ENCODE measurements at places on chromosomes 13 and 19.

GRCh38 chr13:94703721-94704314, 8.5 kb downstream of the SOX21 start:
- DNase-seq: no peak

GRCh38 chr19:42018503-42019193, 24.6 kb upstream of the ATP1A3 start:
- no peak for DNase-seq

DNA sequence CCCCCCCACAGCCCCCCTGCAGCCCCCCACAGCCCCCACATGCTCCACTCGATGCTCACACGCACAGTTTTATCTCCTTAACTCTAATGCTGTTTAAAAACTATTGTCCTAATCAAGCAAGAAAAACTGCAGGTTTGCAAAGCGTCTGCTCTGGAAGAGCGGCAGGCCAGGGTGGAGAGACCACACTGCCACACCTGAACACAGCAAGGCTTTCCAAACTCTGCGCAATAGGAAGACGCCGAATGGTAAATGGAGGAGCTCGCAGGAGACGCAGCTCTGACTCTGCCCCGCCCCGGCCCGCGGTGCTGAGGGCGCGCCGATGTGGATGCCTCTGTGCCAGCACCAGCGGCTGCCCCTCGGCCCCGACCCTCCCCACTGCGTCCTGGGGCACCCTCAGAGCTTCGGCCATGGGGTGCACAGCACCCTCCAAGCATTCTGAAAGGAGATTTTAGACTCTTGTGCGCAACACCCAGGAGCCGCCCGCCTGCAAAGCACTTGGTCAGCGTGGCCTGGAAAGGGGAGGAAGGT, 32.4 kb downstream of the RASA3 start:
- DNase-seq: no peak

GRCh38 chr19:10209315-10209714, 14.6 kb upstream of the DNMT1 start:
- DNase-seq: no peak

DNA sequence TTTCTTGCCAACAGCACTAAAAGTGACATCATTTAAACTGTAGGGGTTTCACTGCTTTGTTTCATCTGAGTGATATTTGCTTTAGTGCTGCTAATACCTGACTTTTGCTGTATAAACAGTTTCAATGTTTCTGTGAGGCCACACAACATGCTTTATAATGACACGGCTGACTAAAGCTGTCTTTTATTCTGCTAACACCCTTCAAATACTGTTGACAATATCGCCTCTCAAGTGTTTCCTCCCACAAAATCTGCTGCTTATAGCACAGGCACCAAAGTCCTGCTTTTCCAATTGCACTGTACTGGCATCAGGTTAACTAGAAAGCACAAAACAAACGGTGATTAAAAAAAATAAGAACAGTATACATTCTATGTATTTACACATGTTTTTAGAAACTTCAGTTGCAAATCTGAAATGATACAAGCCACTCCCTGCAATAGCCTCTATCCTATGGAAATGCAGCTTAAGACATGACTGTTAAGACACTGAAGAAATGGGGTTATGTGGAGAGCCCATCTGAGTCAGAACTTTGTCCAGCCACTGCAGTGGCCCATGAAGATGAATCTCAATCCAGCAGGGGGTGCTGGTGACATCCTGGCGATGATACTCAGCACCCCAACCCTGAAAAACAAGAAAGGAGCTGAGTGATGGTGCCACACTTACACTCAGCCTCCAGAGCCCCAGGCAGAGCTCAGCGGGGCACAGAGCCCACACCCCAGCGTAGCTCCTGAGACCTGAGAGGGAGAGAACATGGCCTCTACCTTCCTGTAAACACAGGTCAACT, 29.4 kb downstream of the RFXAP start:
- DNase-seq: no peak

- no peak for DNase-seq
Measured at GRCh38 chr13:34166406-34166805, 348.5 kb downstream of the RFC3 start.

- DNase-seq: no peak
Measured at GRCh38 chr13:53143757-53144339, 115.2 kb downstream of the OLFM4 start.

DNA sequence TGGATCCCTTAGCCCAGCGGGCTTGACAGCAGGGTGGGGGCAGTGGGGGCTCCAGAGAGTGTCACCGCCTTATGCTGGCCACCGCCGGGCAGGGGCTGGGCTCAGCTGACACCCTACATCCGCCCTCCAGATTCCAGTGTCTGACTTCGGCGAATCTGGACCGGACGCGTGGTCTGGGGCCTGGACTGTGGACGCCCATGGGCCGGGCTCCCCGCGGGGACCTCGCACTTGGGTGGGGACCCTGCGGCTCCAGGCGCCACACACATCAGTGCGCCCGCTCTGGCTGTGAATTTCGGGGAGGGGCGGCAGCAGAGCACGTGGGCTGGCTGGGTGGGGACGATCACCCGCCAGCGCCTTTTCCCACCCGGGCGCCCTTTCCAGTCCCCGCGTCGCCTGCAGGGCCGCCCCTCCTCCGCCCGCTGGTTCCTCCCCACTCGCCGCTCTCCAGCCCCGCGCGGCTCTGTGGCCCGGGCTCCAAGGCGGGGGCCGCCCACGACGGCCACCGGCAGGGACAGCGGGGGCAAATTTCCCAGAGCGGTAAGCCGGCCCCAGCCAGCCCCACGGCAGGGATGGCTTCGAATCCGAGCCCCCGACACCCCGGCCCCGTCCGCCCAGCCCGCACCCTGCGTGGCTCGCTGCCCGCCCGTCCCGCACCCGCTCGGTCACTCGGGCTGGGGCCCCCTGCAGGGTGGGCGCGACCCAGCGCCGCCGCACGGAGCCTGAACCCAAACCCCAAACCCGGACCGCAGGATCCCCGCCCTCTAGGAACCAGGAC, 23.3 kb upstream of the ZNF99 start:
- no peak for DNase-seq
